Activated CD4-positive, alpha-beta memory T cell treated with anti-CD3 and anti-CD28 coated beads for 36 hours (primary cell): ENCODE measurements at places on chromosomes 13 and 19.

DNA sequence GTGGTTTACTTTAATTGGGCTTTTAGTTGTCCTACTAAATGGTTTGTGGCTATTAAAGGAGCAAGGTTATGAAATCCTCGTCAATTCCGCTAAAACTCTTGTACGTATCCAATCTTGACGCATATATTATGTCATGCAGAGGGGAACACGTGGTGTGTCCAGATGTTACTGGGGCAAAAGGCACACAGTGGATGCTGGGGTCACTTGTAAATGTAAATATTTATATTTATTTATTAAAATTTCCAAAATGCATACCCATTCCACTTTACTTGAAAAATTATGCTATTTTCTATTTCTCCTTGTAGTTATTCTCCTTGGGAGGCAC is 36.7 kb upstream of the SLC46A3 start:
- DNase-seq: no peak

DNA sequence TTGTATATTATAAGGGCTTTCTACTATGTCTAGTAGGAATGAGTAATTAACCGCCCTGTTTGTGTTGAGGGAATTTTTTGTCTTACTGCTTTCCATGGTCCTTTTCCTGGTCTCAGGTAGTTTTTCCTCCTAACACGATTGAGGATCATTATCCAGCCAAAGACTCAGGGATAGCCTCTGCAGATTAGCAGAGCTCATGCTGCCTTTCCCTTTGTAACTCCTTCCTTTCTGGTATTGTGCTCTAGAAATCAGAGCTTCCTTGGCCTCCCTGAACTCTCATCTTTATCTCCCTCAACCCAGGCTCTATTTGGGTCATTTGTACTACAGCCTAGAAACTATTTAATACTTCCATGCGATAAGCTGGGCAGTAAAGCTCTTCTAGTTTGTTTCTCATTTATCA is 142.1 kb downstream of the PDS5B start:
- no peak for DNase-seq

DNA sequence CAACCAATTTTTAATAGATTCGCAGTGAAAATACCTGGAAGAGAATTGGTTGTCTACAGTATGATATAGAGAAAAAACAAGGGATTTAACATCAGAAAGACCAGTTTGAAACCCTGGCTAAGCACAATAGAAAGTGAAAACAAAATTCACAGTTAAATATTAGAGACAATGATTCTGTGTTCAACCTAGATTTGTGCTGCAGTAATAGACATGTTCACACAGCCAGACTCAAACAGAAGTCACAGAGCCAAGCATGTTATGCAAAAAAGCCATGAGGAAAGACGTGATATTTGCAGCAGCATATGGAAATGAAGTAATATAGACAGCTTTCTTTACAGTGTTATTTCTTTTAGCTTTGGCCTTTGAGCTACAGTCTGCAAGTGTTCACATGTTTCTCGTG is 48.1 kb downstream of the SCEL start:
- DNase-seq: no peak

- no peak for DNase-seq
Observed at GRCh38 chr19:39008137-39008536, 24.2 kb downstream of the FBXO27 start.

DNA sequence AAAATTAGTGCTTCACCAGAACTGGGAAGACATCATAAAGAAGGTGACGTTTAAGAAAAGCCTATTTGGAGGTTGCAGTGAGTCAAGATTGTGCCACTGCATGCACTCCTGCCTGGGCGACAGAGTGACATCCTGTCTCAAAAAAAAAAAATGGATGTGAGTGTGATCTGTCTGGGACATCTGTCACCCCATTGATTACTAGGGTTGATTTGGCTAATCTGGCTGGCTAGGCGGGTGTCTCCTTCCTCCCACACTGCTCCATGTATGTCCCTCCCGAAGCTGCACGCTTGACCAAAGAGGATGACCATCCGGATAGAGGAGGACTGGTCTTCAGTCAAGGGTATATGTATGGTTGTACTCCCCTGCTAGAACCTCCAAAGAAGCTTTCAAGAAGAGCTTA is 2.6 kb downstream of the GTF2F2 start:
- no peak for DNase-seq

GRCh38 chr13:94677799-94678198 is 34.5 kb downstream of the SOX21 start:
- DNase-seq: no peak

DNA sequence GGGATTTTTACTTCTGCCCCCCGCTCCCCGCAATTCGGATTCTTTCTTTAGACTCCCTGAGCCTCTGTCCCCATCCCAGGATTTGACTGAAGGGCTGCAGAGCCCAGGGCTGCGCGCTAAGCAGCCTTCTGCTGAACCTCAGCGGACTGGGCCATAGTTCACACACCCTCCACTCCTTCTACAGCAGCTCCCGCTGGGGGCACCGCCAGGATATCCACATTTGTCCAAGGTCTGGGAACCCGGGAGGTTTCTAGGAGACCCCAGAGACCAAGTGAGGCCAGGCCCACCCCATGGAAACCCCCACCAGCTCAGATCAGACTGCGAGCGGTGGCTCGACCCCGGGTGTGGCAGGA is 463.3 kb downstream of the ITGBL1 start:
- no peak for DNase-seq

- DNase-seq: peak; percentile 18
Observed at GRCh38 chr13:27022571-27023311, 148.9 kb downstream of the USP12 start.

GRCh38 chr13:40764587-40765403 is 6.2 kb downstream of the MRPS31 start:
- DNase-seq: peak; percentile 75

GRCh38 chr19:30222428-30222873 is 149.7 kb upstream of the ZNF536 start:
- peak; percentile 29 for DNase-seq

- DNase-seq: no peak
Observed at GRCh38 chr19:50392759-50393158, 8.6 kb downstream of the POLD1 start.

DNA sequence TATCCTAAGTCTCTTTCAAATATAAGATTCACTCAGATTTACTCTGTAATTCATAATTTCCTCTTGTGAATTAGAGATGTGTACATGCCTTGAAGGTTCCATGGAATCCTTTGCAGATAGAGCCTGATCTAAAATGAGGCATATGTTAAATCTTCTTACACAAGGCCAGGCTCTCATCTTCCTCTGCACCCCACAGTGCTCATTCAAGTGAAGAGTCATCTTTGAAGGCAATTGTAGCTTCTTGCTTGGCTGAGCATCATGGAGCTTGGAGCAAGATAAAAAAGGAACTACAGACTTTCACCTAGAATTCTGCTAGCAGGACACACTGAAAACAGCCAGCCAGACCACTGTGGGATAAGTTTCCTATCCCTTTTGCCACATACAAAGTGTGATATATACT is 566.4 kb downstream of the PCDH9 start:
- no peak for DNase-seq

- no peak for DNase-seq
Observed at GRCh38 chr19:49136771-49137171, 17.4 kb downstream of the PPFIA3 start.

DNA sequence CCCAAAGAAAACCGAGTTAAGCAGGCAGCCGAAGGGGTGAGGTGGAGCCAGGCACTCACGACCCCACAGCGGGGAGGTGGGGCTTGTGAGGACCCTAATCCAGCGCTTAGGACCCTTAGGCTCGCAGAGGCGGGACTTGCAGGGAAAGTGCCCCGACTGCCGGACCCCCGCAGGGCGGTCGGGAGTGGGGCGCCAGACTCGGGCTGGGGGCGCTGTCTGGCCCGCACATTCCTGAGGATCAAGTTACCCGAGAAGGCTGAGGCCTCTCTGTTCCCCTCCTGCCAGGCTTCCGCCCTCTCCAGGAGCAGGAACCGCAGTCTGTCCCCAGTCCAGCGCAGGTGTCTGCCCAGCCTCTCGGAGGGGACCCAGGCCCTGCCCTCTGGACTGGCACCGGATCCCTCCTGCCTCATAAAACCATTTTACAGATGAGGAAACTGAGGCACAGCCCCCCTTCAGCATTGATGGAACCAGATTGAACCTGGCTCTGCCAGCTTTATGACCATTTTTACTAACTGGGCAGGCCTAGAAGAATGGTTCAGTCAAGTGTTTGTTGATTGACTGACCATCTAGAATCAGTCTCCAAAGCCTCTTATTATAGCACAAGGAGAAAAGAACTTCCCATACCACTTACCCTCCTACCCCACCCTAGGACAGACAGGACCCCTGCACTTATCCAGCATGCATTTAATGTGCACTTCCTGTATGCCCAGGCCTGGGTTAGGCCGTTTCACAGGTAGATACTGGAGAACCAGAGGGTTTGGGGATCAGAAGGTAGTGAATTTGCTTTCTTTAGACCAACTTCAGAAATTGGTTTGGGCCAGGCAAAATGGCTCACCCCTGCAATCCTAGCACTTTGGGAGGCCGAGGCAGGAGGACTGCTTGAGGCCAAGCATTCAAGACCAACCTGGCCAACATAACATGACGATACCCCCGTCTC is 6.7 kb upstream of the JUND start:
- DNase-seq: no peak

GRCh38 chr13:30241532-30241931 is 65.8 kb downstream of the KATNAL1 start:
- no peak for DNase-seq

DNA sequence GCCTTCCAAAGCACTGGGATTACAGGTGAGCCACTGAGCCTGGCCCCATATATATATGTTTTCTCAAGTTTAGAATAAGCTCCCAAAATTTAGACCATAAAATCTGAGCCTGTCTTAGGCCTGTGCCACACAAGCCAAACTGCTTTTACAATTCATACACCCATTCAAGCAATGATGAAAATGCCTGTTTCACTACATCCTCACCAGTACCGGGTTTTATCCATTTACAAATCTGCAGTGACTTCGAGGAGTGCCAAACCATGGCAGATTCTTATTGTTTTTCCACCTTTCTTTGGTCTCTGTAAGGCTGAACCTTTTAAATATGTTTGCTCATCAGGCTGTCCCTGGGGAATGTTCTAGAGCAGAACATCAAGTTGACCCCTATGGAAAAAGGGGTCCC is 9.6 kb upstream of the NFIC start:
- DNase-seq: no peak

DNA sequence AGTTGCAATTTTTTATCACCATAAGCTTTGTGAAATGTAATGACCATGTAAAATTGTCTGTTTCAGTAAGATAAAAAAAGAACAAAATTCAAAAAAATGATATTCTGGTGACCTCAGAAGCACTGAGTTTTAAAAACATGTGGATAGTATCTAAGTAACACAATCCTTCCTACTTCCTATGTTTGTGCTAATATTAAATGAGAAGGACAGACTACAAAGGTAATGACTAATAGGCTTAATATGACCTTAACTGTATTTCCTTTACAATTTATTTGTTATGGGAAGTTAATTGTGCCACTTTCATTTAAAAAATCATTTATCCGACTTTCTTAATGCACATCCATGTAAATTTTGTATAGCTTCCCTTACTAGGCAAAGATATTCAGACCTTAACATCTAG is 1030.4 kb upstream of the ATXN8OS start:
- DNase-seq: no peak

GRCh38 chr19:40619333-40620160 is 18.4 kb downstream of the LTBP4 start:
- peak; percentile 31 for DNase-seq

DNA sequence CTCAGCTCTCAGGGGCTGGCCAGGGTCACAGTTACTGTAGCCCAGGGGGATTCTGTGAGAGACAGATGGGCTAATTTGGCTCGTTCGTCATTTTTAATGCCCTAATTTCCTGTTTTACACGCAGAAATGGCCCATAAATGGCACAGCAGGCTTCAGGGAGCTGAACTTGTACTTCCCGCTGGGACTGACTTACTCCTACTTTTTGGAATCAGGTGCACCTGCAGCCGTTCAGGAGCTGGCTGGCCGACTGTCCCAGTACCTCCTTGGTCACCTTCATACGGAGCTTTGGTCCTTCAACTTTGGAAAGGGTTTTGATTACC is 62.4 kb upstream of the URI1 start:
- DNase-seq: no peak

- no peak for DNase-seq
Observed at GRCh38 chr13:102825921-102826706, 19.7 kb upstream of the ERCC5 start.

GRCh38 chr13:103634066-103634465 is 567.8 kb upstream of the SLC10A2 start:
- DNase-seq: no peak

DNA sequence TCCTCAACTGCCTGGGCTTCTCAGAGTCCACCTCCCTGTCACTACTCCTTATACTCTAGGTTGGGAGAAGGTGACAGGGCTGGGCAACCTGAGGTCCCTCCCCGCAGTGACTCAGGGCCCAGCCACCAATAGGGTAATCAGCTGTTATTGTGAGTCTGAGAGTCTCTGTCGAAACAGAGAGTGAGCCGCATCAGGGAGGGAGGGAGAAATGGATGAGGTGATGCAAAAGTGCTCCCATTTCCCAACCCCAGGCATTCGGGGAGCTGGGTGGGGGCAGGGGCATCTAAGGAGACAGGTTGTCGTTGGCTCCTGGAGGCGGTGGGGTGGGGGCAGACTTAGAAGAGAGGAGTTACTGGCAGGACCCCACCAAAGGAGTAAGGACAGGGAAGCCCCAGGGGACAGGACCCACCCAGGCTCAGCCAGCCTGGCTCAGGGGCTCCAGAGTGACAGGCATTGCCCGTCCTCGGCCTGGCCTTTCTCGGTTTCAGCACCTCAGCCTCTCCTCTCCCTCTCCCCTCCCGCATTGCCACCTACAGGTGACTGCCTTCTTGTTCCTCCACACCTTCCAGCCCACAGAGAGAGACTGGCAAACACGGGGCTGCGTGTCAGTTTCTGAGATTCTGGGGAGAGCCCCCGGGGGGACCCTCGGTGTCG is at the start of gene DMKN:
TSS of gene DMKN (minus strand) at position 22 of the 654 bp plus-strand sequence. CDS start 174 bp downstream, outside the sequence.
- no peak for DNase-seq

- peak; percentile 69 for DNase-seq
Observed at GRCh38 chr19:12946092-12946721, 545 bp downstream of the RAD23A start.

GRCh38 chr19:48724796-48725753 is 5.5 kb upstream of the MAMSTR start:
- no peak for DNase-seq

- DNase-seq: peak; percentile 82
Observed at GRCh38 chr13:113448885-113449692, 4.2 kb downstream of the ADPRHL1 start.

DNA sequence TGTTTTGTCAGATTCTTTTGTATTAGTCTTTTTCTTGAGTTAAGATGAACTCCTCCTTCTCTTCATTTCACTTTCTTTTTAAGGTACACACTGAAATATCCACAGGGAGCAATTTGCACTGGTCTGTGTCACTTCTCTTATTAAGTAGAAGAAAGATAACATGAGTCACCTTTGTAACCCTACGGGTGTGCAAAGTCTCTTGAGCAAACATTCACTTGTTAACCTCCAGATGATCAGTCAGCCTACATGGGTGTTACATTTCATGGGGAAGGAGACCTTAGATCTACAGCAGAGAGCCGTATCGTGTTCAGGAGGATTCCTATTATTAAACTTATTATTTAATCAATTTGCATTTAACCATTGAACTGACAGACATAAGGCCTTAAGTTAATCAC is 5.1 kb downstream of the ZNF507 start:
- no peak for DNase-seq

GRCh38 chr13:83877651-83878355 is 4.5 kb downstream of the SLITRK1 start:
- no peak for DNase-seq
